ENCODE measurements at places on chromosomes 2 and 18.

- peak; percentile 25 for DNase-seq
Measured at GRCh38 chr2:127085317-127085681, 21.7 kb downstream of the BIN1 start.

DNA sequence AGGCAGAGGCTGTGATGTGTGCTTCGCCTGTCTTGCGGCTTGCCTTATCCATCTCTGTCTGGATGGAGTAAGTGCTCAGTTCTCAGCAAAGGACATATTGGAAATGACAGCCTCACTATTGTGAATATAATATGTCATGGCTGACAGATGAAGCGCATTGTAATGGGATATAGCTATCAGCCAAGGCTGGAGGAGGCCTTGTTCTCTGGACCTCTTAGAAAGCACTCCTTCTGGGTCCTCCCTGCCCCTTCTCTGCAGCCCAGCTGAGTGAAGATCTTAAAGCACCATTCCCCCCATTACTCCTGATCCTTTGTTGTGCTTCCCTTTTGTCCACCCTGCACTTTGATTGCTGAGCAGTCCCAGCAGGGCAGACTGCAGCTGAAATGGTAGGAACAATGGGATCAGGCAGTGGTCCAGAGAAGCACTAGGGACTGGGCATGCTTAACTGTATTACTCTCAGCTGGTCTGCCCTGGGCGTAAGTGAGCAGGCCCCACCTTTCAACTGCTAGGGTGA, 265.3 kb downstream of the SETBP1 start:
- DNase-seq: no peak

- DNase-seq: no peak
Measured at GRCh38 chr18:79396431-79397246, 909 bp downstream of the NFATC1 start.

DNA sequence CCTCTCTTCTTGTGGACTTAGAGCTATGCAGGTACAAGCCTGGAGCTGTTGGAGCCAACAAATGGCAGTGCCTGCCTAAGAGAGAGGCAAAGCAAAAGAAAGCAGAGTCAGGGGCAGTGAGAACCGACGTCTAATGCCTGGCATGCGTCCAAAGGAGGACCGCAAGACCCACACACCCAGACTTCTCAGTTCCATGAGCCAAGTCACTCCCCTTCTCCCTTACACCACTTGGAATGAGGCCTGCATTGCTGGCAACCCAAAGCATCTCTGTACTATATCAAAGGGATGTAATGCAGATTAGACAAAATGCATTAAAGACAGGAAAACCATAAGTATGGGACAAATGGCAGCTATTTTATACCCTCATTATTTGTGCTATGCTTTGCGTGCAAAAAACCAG, 49.9 kb upstream of the RNU4ATAC start:
- DNase-seq: no peak

- no peak for DNase-seq
Measured at GRCh38 chr2:24010477-24011249, 778 bp downstream of the MFSD2B start.

- peak; percentile 53 for DNase-seq
Measured at GRCh38 chr2:168166902-168167510, 80.4 kb downstream of the STK39 start.

DNA sequence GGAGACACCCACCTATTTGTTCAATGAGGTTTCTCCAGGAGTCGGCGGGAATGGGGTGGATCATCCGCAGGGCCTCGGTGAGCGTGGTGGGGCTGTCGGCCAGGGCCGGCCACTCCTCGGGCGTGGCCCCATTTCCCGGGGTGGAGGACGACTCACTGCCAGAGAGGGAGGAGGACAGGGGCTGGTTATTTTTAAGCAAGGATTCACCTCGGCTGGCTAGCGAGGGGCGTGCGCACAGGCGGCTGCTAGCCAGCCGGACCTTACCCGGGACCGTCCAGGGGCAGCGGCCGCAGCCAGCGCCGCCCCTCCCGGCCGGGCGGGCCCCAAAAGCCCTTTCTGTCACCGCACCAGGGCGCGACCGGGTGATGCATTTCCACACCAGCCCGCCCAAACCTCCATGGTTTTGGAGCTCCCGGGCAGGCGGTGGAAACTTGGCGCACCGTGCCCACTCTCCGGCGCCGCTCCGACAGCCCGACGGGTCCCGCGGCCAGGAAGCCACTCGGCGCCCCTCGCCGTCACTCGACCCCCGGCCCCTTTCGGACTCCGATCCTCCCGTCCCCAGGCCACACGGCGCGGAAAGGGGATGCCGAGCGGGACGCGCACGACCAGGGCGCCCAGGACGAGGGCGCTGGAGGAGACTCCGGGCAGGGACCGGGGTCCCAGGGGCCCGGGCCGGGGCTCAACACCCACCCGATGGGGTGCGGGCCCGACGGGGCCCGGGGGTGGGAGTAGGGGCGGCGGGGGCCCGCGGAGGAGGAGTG, 57.1 kb downstream of the SNORC start:
- DNase-seq: no peak

GRCh38 chr18:49510393-49511115, 23.5 kb upstream of the C18orf32 start:
- no peak for DNase-seq

- no peak for DNase-seq
Measured at GRCh38 chr2:12124790-12125189, 378.4 kb downstream of the LPIN1 start.

DNA sequence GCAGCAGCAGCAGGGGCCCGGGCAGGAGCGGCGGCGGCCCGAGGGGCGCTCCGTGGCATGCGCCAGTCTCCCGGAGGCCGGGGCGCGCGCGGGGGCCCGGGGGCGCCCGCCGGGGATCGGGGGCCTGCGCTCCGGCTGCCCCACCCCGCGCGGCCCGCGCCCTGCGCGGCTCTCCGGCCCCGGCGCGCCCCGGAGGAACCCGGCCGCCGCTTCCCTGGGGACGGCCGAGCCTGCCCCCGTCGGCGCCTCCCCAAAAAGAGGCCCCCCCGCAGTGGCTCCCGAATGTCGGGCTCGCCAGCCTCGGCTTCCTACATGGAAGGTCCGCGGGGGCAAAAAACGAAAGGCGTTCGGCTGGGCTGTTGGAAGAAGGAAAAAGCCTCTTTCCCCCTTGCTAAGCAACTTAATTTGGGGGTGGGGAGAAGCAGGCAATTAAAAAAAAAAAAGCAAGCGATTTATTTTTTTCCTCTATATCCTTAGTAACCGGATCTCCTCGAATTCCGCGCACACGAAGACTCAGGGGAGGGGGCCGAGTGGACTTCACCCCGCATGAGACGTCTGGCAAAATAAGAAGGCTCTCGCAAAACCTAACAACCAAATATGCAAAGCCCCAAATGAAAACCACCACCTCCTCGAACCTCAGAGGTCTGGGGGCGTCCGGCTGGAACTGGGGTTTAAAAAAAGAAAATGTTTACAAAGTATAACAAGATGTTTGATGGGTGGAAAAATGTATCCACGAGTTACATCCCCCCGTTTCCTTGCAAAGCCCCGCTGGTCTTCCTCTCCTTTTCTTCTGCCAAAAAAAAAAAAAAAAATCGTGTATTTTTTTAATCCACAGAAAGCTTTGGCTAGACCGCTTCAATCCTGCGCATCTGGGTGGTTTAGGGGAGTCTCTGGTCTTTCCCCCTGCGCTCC, at the start of gene SMAD7:
TSS of gene SMAD7 (minus strand) at position 430 of the 912 bp plus-strand sequence. CDS start 541 bp downstream, outside the sequence.
- no peak for DNase-seq

DNA sequence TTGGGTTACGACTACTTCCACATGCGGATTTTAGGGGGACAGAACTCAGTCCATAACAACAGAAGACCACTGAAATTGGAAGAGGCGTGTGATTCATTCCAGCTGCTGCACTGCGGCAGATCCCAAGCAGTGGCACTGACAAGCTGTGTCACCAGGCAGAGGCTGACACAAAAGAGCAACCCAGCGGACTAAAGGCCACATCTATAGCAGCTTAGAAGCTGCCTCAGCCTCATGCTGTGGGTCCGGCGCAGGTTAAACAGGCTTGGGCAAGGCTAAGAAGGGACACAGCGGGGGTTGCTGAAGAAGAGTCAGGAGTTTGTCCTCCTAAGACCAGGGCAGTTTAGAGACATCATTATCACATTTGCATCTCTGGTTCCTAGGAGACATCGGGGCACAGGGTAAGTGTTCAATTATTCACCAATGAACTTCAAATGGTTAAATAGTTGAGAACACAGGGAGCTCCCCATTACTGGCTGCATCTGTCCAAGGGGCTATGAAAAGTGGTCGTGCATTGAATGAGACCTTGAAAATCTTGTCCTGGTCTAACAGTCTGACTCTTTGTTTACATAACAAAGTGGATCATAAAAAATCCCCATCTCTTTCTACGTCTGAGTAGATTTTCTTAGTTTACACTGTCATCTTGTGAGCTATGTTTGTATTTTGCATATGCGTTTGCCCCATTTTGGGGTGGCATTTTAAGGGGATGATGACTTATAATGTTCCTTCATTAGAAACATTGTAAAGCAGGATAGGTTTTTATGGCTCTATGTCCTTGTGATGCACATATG, 162.3 kb upstream of the TRIB2 start:
- peak; percentile 22 for DNase-seq

- no peak for DNase-seq
Measured at GRCh38 chr18:76350134-76351025, 144.7 kb downstream of the ZNF516 start.

- no peak for DNase-seq
Measured at GRCh38 chr2:71941726-71942525, 205.7 kb downstream of the CYP26B1 start.

DNA sequence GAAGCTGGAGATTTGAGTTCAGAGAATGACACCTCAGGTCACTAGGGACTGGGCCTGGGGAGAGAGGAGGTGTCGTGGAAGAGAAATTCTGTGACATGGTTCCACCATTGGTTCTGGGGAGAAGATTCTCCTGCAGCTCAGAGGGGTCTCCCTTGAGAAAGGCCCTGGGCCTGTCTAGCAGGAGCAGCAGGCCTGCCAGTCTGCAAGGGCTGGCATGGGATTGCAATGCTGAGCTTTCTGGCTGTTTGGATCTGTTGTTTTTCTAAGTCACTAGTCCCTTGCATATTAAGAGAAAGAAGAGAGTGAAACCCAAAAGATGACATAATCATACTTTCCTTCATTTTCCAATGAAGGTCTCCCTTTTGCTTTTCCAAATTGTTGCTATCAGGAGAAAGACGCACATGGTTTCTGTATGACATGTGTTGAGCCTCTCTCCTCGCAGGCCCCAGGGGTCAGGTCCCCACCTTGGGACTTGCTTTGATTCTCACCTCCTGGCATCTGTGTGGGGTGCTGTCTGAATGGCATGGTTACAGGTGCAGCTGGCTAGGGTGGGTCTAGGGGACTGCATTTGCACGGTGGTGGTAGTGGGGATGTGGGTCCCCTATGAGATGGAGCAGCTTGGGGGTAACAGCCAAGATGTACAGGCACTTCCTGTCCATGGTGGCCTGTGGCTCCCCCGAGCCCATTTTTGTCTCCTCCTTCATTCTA, 117.8 kb downstream of the GLI2 start:
- DNase-seq: no peak

DNA sequence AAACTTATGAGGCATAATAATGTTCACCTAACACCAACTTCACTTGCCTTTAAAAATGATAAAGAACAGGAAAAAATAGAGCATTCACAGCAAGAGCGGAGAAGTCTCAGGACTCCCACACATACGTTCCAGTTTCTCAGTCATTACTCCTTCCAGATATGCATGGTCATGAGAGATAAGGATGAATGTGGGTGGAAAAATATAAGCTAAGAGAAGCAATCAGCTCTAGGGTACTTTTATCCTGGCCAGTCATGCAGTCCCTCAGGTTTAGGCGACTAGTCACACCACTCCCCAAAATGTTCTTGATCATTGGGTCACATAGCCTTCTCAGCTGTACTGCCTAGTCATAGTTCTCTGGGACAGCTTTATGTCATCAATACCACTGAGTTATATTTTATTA, 29.2 kb upstream of the CCDC178 start:
- no peak for DNase-seq

- no peak for DNase-seq
Measured at GRCh38 chr18:77013811-77014521, 118.6 kb downstream of the MBP start.

DNA sequence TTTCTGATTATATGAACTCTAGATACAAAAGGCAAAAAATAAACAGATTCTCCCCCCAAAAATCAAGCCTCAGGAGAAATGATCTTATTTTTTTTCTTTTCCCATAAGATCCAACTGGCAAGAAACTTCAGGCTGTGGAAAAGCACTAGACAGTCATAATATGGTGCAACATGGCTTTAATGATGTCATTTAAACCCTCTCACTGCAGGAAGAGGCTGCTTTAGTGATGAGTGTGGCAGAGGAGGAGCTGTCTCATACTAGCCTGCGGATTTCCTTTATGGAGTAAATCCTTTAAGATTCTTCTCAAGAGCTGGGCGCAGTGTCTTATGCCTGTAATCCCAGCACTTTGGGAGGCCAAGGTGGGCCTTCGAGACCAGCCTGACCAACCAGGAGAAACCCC, 83.3 kb upstream of the CD28 start:
- DNase-seq: peak; percentile 95

GRCh38 chr18:60021556-60021955, 121.8 kb downstream of the PMAIP1 start:
- DNase-seq: no peak

- DNase-seq: no peak
Measured at GRCh38 chr2:120768112-120769048, 32.7 kb downstream of the GLI2 start.

- DNase-seq: no peak
Measured at GRCh38 chr2:4412637-4413187, 709.3 kb downstream of the DCDC2C start.

GRCh38 chr2:195016841-195017240, 640.2 kb upstream of the SLC39A10 start:
- DNase-seq: no peak

DNA sequence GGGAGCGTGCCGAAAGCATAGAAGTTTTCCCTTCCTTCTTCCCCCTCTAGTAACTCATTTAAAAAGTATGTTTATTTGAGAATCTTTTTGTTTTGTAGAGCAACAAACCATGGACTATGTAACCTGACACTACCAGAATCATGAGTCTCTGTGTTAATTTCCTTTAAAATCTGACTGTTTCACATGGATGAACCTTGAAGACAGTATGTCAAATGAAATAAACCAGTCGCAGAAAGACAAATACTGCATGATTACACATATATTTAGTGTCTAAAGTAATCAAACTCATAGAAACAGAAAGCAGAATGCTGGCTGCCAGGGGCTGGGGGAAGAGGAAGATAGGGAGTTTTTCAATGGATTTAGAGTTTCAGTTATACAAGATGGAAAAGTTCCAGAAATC, 32.3 kb downstream of the PTPN2 start:
- DNase-seq: no peak

DNA sequence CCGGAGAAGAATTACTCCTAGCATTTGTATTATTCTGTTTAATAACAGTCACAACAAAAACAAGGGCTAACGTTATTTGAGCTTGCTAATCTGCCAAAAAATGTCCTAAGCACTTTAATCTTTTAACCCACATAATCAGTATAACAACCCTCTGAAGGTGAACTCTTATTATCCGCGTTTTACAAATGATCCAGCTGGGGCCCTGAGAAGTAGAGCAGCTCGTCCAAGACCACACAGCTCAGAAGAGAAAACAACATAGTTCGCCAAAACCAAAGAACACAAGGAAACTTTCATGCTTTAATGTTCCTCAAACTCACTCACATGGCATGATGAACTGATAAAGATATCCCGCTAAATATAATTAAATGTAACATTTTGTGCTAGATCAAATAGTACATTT, 159.7 kb upstream of the ZNF236 start:
- DNase-seq: no peak
